ENCODE measurements at places on chromosomes 3 and 15. TPM values are rescaled to one million over a fixed set of nuclear protein-coding genes. Genes with fewer than 3 reads are reported as not detected.

DNA sequence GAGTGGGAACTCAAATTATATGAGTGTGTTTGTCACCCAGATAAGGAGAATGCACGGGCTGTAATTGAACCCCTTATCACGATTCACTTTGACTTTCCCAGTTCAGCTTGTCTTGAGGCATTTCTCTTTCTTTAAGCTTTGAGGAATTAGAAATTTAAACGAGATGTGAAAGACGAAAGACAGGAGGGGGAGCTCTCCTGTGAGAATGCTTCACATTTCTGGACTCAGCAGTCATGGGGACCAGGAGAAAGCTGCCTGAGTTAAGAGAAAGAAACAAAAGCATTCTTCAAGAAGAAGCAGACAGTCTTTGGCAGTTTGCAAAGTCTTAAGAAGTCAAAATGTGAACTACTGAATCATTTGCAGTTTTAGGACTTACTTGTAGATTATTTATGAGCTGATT lies 205.6 kb downstream of the NECTIN3 start:
- no peak overlapping the region for H3K27ac ChIP-seq
- H3K36me3 ChIP-seq, result no peaks in the 10 kb centered on the region
- H3K4me3 ChIP-seq, result no peak overlapping the region
- peak; percentile 6 for DNase-seq
- peaks cover 3% of the 10 kb centered on the region for H3K4me1 ChIP-seq

- H3K4me1 ChIP-seq, result peaks cover 6% of the 10 kb centered on the region
- H3K4me3 ChIP-seq, result no peak overlapping the region
- DNase-seq, result no peak
- no peak overlapping the region for H3K27ac ChIP-seq
- H3K36me3 ChIP-seq, result no peaks in the 10 kb centered on the region
- H3K27me3 ChIP-seq, result no peaks in the 10 kb centered on the region
These were observed 16.8 kb downstream of the LPP start for GRCh38 chr3:188170461-188171459.

The CPLX3 gene
- not detected for total RNA-seq

- no peaks in the 10 kb centered on the region for H3K4me1 ChIP-seq
- H3K4me3 ChIP-seq, result no peak overlapping the region
- DNase-seq, result no peak
- no peaks in the 10 kb centered on the region for H3K36me3 ChIP-seq
- H3K27ac ChIP-seq, result no peak overlapping the region
These were observed 110.3 kb downstream of the PLOD2 start for GRCh38 chr3:146050691-146051090.

DNA sequence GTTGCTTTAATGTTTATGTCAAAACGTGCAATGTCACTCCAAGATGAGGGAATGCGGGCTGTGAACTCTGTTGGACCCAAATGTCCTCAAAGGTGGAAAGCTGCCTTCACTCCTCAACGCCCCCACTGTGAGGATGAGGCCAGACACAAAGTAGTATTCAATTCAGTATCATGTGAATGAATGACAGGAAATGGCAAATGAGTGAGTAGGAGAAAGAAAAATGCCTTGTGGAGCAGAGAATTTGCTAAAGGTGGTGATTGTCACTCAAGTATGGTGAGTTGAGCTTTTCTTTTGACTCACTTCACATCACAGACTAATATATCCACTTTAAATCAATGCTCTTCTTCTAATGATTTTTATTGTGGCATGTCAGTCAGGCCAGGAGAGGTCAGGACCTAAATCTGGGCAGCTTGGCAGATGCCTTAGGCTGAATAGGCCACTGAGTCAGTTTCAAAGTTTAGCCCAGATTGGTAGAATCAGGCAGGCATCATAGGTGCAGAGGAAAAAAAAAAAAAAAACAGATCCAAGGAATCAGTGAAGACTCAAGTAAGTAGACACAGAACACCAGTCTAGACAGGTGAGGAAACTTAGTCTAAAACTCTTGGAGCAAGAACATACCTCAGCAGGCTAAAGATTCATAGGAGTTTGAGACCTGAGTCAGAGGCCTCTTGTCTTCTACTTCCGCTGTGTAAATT lies 71.0 kb upstream of the ZBED2 start:
- H3K4me3 ChIP-seq, result no peak overlapping the region
- H3K36me3 ChIP-seq, result no peaks in the 10 kb centered on the region
- H3K27me3 ChIP-seq, result no peaks in the 10 kb centered on the region
